ENCODE measurements at places on chromosomes 4 and X.

DNA sequence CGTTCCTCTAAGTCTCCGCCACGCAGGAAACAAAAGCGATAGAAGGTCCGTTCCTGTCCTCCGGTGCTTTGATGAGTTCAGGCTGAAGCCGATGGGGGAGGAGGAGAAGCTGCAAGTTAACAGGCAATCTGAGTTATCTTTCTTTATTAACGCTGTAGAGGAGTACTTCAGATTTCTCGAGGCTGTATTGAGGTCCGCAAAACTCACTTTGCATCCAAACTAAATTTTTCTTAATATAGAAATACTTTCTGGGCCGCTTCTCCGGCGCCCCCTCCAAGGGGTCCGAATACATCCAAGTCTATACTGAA is 395 bp upstream of the SOWAHB start:
- DNase-seq = no peak

GRCh38 chr4:84894621-84895020 is 71.9 kb downstream of the WDFY3 start:
- no peak for DNase-seq

DNA sequence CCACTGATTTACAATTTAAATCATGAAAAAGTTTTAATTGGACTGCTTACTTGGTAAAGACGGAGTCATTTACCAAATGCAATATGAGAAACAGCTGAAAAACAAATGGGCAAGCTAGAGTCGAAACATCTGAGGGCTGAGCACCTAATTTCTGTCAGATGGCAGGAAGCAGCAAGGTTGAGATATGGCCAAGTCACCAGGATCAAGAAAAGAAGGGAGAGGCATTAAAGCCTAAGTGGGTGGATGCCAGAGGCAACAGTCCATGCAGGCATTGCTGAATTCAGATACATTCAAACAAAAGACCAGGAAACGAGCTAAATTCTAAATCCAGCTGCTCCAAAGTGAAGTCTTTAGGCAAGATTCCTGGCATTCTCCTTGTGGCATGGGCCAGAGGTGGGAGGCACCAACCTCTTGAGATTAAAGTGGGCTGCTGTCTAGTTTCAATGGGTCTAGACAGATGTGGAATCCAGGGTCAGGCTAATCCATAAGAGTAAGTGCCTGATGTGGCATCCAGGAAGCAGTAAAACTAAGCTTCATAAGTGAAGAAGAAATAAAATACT is 8.0 kb upstream of the ARSJ start:
- DNase-seq = no peak

DNA sequence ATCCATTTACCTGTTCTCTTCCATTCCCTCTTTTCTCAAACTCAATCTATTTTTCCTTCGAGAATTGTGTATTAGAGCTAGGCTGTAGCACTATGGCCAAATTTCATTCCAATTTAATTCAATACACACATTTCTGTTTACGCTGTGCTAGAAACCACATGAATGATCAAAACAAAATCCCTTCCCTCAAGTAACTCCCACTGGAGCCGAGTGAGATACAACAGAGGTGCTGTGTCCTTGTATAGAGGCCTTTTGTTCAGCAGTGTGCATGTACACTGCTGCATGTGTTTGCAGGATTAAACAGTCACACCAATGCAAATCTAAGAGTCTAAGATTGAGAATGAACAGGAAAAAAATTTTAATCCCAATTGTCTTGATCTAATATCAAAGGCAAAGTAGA is 734.2 kb downstream of the RAPGEF2 start:
- DNase-seq = no peak

GRCh38 chr4:184983672-184984356 is 34.5 kb upstream of the HELT start:
- DNase-seq = peak; percentile 27

GRCh38 chr4:95439071-95439470 is 109.7 kb downstream of the UNC5C start:
- DNase-seq = no peak

DNA sequence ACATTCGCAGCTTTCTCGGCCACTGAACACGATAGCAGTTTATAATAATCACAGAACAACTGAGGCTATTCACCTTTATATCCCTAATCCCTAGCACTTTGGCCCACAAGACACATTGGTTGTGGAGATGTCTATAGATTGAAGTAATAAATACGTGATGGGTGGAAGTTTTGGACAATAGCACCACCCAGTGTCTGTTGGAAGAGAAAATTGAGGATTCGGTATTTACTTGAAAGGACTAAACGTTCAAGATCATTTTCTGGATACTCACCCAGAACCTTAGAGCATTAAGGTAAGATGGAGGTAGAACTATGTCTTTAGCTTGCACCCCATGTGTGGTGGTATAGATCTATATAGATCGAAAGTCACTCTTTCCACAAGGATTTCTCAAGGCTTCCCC is 787 bp upstream of the TMSB15A start:
- DNase-seq = no peak

GRCh38 chr4:125187226-125188176 is 127.3 kb upstream of the FAT4 start:
- no peak for DNase-seq

GRCh38 chr4:94623126-94623911 is 134.4 kb upstream of the BMPR1B start:
- no peak for DNase-seq

DNA sequence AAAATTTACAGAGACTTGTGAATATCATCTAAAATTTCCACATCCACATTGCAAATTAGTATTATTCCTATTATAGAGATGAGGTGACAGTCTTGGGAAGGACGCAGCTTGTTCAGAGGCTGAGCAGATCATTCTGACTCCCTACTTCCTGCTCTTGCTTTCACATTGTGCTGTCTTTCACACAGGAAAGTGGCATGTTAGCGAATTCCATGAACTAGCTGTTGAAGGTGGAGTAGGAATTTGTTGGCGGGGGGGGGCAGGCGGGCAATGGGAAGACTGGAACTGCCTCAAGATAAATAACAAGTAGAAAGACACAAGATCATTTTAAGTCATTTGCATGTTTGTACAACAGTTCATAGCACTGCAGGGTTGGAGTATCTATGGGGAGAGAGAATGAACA is 2.3 kb downstream of the PF4V1 start:
- no peak for DNase-seq

DNA sequence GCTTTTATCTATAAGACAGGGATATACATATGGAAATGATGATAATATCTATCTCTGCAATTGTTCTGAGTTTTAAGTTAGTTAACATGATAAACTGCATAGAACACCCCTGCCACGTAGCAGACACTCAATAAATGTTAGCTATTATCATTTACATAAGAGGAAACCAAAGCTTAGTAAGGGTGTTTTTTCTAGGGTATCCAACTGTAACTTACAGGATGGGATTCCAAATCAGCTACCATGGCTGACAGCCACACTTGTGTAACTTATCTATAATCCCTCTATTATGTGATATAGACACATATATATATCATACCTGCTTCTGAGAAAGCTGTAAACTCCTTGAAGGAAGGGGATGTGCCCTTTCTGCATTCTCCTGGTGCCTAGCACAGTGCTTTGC is 1.1 kb upstream of the SPARCL1 start:
- no peak for DNase-seq

DNA sequence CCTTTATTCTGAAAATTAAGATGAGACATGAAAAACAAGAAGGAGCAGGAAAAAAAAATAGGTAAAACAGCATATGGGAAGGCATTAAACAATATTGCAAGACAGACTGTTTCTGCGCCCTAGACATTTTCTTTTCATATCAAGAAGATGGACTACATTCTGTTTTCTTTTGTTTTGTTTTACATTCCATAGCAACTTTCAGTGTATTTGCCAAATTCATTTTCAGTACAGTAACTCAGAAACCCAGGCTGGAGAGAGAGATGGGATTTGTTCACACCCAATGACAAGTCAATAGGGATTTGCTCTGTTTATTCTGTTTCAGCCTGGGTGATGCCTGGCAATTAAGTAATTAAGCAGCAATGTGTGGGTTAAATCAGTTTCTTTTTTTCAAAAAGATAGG is 892.8 kb upstream of the DIAPH2 start:
- no peak for DNase-seq

- DNase-seq = no peak
Measured at GRCh38 chr4:168507178-168507815, 10.4 kb downstream of the PALLD start.

DNA sequence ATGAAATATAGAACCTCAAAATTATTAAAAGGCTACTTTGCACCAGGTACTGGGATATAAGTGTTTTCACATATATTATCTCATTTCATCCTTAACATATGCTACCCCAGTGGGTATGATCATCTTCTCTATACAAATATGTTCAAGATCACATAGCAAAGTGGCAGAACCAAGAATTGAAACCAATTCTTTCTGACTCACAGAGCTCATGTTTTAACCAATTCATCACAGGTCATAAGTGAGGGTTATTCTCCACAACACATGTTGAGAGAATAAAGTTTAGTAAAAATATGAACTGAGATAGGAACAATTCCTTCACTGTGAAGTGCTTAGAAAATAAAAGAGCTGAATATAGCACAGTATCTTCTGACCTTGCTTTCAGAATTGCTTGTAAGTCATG is 442.9 kb upstream of the RASGEF1B start:
- no peak for DNase-seq

DNA sequence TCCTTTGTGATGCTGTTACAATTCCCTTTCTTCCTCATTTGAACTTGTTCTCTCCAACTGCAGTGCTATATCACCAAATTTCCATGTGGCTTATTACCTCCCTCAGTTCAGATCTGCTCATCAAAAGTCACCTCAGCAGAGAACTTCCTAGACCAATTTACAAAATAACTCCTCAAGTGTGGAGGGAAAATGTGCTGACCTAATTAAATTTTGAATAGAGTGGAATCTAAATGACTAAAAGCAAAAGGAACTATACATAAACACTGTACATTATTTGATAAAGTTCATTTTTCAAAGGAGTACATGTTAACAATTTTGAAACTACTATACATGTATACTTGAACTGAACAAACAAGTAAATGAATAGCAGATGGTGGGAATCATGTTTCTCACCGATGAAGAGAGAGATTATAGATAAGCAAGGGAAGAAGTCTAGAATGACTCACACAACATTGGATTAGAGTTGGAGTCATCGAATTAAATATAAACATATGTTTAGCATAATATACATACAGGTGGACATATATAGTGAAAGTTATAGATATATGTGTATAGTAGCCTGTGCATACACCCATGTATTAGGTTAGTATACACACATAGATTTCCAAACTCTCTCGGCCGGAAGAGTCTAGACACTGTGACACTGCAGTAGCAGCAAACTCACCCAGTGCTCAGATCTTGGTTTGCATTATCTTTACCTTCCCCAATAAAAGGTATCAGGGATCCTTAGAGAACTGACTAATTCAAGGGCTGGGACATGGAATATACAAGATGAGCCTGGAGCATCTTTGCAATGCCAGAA is 318.7 kb downstream of the PCDH18 start:
- DNase-seq = no peak

- DNase-seq = no peak
Measured at GRCh38 chrX:30906726-30907125, 17.7 kb upstream of the TAB3 start.

- no peak for DNase-seq
Measured at GRCh38 chr4:88327665-88328064, 43.3 kb upstream of the PPM1K start.

GRCh38 chr4:133452678-133453077 is 303.6 kb downstream of the PCDH10 start:
- no peak for DNase-seq

- DNase-seq = no peak
Measured at GRCh38 chrX:38578167-38578566, 16.8 kb downstream of the TSPAN7 start.

DNA sequence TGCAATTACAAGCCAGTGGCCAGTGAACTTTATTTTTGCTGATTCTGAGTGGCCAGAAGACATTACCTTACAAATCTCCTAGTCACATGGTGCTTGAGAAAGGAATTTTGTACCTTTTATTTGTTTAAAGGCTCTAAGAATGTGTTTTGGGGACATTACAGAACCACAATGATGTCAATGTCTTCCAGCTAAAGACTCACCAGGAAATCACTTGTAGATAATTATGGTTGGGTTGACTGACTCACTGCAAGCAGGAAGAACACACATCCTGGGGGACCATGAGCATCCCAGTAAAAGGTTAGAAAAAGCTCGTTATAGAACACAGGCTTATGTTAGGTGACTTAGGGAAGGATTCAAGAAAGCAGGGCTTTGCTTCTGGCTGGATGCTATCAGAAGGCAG is 119.4 kb upstream of the FAM9B start:
- no peak for DNase-seq

DNA sequence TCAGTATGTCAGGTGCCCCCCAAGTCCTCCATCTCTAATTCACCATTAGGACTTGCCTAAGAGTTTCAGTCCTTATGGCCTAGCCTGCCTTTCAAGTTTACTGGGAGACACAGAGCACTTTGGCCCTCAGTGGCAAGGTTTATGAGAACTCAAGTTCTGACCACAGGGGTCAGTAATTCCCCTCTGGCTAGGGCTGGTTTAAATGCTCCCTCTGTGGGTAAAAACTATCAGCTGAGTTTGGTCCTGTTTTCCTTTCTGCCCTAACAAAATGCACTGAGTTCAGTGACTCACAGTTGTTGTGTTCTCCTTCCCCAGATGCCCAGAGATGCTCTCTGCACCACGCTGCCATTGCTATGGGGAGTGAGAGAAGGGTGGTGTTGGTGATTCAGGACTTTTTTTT is 163.2 kb downstream of the RELL1 start:
- no peak for DNase-seq

DNA sequence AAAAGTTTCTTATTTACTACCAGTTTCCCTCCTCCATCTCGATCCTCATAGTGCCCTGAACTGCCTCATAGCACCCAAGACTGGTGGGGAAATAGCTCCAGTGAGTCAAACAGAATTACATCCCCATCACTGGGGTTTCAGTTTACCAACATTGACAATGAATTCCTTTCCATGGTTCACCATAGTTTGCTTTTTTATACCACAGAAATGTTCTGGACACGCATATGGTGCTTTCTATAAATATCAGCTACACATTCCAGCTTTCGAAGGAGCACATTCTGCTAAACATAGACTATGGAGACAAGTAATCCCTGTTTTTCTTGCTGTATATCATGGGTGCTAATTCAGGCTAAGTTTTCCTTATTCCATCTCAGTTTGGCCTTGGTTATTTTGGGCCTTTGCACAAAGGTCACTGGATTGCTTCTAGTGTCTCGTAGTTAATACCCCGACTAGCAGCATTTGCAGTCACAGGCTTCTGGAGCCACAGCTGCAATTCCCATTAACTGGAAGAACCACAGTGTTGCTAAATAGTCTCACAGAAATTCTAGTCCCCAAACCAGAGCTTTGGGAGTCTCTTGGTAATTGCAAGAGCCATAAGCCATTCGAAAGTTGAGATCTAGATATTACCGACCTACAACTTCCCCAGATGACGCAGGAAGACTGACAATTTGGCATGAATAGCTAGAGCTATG is 53.4 kb upstream of the TRPC3 start:
- DNase-seq = no peak

DNA sequence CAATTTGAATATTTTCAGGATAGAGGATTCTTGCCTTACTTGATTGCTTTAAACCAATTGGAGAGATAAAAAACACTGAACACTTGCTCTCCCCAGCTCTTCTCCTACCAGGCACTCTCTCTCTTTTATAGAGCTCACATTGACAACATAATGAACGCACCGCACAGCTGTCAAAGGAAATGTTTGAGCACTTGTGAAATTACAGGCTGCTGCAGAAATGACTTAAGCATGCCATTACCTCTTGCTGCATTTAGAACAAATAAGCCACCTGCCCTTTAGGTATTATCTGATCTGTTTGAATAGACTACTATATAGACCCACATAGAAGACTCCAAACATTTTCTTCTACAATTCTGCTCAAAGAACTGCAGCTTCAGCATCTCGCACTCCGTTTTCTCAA is 227.7 kb downstream of the C4orf33 start:
- no peak for DNase-seq

- no peak for DNase-seq
Measured at GRCh38 chr4:144402176-144402575, 243.8 kb upstream of the HHIP start.
